ENCODE measurements at places on chromosomes 3 and 15. TPM values are rescaled to one million over a fixed set of nuclear protein-coding genes. Genes with fewer than 3 reads are reported as not detected.

Gene ADAMTS9
- total RNA-seq: 97.4 TPM

DNA sequence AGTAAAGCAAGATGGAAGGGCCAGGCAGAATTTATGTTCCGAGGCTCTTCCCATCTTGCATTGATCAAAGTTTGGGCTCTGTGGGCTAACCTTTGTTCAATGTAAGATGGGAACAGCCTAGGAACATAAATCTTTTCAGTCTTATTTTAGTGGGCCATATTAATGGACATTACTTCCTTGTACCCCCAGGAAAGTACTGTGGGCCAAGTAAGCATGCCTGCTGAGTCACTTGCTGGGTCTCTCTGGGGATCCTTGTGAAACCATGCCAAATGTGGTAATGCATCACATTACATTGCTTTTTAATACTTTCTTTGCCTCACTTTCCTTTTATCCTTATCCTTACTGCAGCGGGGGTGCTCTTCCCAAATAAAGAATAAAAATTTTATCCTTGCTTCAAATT lies 349.5 kb upstream of the POU1F1 start:
- H3K36me3 ChIP-seq: no peaks in the 10 kb centered on the region
- H3K27me3 ChIP-seq: no peaks in the 10 kb centered on the region
- DNase-seq: no peak
- no peaks in the 10 kb centered on the region for H3K4me1 ChIP-seq

DNA sequence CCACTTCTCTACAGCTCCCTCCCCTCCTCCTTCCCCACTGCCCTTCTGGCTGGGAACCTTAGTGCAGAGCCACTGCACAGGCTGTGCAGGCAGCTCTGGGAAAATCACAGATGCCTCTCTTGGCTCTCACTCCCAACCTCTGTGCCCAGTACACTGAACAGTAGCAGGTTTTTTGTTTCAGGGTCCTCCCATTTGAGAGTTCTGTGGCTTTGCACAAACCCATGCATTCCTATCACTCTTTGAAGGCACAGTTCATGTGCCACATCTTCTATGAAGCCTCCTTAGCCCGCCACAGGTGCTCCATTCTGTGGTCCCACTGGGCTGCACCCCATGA lies 103.9 kb downstream of the SNRK start:
- H3K4me3 ChIP-seq: no peak overlapping the region
- peak; percentile 56 for DNase-seq

DNA sequence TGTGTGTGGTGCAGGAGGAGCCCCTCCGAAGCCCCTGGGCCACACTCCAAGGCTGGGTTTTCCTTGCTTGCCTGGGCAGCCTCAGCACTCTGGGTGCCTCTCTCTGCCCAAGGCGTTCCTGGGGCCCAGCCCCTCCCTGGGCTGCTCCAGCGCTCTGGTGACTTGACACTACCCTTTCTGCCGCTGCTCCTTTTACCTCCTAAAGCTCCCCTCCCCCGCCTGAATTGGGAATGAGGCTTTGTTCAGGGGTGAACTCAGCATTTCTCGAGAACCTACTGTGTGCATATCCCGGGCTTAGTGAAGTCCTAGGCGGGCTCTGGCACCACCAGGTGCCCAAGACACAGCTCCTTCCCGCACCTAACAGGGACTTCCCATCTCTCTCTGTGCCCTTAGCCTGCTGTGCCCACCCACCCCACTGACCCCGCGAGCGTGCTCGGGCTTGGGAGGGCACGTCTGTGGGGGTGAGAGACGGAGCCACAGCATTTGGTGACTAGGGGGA lies 1.2 kb upstream of the BAHD1 start:
- peaks cover 73% of the 10 kb centered on the region for H3K27me3 ChIP-seq
- DNase-seq: peak; percentile 39
- no peaks in the 10 kb centered on the region for H3K36me3 ChIP-seq
- peak overlapping the region; percentile 53 for H3K4me3 ChIP-seq
- no peak overlapping the region for H3K27ac ChIP-seq
- H3K4me1 ChIP-seq: peaks cover 49% of the 10 kb centered on the region

DNA sequence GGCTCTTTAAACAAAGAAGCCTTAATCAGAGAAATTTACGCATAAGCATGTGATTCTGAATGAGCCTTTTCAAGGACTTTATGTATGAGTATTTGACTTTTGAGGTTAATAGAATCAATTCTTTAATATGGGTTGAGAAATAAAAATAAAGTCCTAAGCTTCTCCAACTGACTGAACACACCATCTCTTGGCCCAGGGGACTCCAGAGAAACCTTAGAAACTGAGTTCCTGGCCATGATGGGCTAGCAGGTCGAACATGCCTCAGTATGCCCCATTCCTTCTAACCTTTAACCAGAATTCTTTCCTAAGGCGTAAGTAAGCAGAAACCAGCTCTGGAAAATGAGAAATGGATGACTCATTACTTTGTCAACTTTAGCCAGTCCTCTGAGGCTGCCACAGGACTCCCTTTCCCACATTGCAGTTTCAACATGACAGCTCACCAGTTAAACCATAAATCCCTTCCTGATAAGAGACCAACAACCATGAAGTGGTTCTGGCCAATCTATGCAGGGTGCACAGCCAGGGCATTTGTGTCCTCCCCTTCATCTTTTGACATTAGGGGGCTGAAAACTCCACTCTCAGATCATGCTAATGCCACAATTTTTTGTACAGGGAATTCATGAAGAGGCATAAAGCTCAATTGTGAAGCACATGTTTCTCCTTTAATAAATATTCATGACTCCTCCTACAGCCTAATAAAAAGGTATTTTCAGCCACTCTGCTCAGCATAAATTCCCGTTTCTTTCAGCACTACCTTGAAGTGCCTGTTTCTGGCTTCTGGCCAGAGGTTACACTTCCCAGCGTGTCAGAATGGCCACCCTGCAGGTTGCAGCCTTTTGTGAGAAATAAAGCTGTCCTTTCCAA lies 33.3 kb downstream of the TM4SF18 start:
- H3K4me1 ChIP-seq: no peaks in the 10 kb centered on the region
- DNase-seq: peak; percentile 8
- no peak overlapping the region for H3K4me3 ChIP-seq
- no peaks in the 10 kb centered on the region for H3K27me3 ChIP-seq
- H3K36me3 ChIP-seq: no peaks in the 10 kb centered on the region

DNA sequence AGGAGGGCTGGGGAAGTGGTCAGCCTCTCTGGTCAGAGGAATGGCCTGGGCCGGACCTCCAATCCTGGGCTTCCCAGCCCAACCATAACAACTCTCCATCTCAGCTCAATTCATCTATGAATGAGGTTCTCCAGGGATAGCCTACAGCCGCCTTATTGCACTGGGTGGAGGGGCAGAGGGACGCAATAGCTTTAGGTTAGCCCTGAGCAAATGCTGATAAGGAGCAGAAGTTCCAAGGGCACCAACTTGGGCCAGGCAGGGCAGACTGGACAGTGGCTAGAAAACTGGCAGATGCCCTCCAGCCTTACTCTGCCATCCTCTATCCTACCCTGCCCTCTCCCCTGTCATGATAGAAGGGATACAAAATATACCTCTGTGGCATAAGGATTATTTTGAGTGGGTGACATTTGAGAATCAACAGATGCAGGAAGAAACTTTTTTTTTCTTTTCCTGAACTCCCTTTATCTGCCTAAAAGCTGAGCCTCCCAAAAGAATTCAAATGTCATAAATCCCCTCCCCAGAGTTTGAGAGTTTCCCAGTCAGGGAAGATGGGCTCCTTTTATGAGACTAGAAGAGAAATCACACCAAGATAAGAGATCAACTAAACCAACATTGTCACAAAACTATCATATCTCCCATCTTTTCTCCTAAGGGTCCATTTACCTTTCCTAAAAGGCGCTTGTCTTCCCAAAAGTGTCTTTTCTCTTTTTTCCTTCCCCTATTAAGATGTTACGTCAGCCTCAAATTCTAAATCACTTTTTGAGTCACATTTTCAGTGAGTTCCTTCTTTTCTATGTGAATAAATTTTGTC lies 40.4 kb upstream of the C15orf39 start:
- H3K4me1 ChIP-seq: no peaks in the 10 kb centered on the region
- no peaks in the 10 kb centered on the region for H3K36me3 ChIP-seq
- H3K27me3 ChIP-seq: no peaks in the 10 kb centered on the region
- no peak overlapping the region for H3K4me3 ChIP-seq

Gene SYNPR
- 0.04 TPM for total RNA-seq

Gene LSM3
- 13.2 TPM for total RNA-seq

DNA sequence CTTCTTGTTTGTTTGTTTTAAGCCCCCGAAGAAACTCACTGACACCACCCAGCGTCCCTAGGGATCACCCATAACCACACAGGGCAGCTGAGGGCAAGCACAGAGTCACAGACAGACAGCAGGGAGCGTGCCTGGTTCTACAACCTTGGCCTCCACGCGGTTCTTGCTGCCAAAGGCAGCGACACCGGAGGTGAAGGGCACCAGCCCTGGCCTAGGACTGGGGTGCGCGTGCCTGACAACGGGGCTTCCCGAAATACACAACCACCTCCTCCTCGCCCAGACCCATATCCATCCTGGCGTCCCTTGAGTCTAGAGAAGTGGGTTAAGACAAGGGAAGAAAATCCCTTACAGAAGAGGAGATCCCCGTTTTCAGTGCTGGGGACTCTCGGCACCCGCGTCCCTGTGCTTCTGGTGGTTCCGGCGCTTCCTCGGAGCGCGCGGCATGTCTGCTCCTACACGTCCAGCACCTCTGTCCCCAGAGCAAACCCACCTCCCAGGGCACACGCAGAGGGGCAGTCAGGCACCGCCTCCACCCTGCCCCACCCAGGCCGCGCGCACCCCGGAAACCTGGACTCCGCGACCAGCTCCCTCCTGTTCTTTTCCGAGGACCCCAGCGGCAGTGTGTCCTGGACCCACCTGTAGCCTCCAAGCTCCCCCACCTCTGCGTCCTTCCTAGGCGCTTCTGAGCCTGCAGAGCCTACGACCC lies 911 bp downstream of the RFTN1 start:
- peaks cover 7% of the 10 kb centered on the region for H3K27me3 ChIP-seq
- peak; percentile 29 for DNase-seq
- H3K36me3 ChIP-seq: no peaks in the 10 kb centered on the region
- peak overlapping the region; percentile 84 for H3K4me3 ChIP-seq
- peak overlapping the region; percentile 87 for H3K27ac ChIP-seq
